ENCODE measurements at places on chromosomes 3 and 15.

DNA sequence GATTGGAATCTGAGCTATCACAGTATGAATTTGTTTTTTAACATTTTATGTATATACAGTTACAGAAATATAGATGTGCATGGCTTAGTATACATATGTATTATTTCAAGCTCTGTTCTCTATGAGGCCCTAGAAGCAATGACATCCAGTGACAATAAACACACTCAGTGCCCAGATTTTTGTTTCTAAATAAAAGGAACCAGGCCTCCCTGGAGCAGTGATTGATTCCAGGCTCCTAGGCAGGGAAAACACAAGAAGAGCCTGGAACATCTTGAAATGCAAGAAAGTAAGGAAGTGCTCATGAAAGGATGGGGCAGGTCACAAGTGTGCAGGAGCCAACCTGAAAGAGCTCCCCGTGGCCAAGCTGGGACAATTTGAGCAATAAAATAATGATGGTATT, 18.5 kb upstream of the CGNL1 start:
- no peak for DNase-seq

GRCh38 chr3:40019376-40019775, 210.0 kb downstream of the MYRIP start:
- no peak for DNase-seq

DNA sequence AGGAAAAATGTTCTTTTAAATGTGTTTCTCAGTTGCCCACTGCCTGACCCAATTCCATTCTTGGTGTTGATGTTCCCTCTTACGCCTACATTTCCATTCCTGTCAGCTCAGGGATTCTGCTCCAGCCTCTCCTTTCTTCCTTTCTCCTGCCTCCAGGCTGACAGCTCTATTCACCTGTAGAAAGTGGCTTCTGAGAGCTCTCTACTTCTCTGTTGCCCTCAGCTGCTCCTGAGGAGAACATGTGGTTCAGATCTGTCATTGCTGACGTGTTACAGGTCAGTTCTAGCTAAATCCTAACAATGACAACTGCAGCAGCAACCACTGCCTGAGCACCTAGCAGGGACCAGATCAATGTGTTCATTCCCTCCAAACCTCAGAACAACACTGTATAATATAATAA, 144.9 kb upstream of the PLAAT1 start:
- no peak for DNase-seq

- DNase-seq: peak; percentile 47
Measured at GRCh38 chr15:77418966-77419835, 703 bp downstream of the PEAK1 start.

GRCh38 chr3:109910772-109911171, 573.4 kb upstream of the DPPA4 start:
- DNase-seq: no peak

GRCh38 chr3:52488746-52489145, 6.4 kb upstream of the STAB1 start:
- no peak for DNase-seq

- DNase-seq: no peak
Measured at GRCh38 chr15:48592221-48592731, 53.2 kb downstream of the FBN1 start.

- no peak for DNase-seq
Measured at GRCh38 chr3:57727106-57727505, 29.0 kb upstream of the SLMAP start.

DNA sequence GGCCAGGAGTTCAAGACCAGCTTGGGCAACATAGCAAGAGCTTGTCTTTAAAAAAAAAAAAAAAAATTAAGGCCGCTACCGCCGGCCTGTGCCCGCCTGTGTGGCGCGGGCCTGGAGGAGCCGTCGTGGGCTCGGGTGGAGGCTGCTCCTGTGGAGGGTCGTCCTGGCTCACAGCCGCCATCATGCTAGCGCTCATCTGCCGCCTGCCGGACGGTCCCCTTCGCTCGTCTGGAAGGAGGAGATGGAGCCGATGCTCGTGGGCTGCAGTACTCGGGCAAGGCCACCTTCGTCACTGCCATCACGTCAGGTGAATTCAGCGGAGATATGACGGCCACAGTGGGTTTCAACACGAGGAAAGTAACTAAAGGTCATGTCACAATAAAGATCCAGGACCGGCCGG, 37.4 kb downstream of the TFRC start:
- DNase-seq: no peak

GRCh38 chr3:111314181-111314873, 227.7 kb upstream of the CD96 start:
- no peak for DNase-seq
